LHCN-M2 (cell line): ENCODE measurements at places on chromosomes 3 and 15. TPM values are rescaled to one million over a fixed set of nuclear protein-coding genes. Genes with fewer than 3 reads are reported as not detected.

The HSPBAP1 gene
- total RNA-seq: 6.1 and 7.1 TPM in 2 replicates

The SEMA5B gene
- 0.06 TPM in 1 of 2 replicates, not detected in the other for total RNA-seq

The LRRC31 gene
- not detected in 2 replicates for total RNA-seq

The RASL12 gene
- not detected in 2 replicates for total RNA-seq

The LYZL4 gene
- total RNA-seq: not detected in 2 replicates

The DUOXA2 gene
- total RNA-seq: not detected in 2 replicates

- DNase-seq: no peak
Observed at GRCh38 chr3:168617658-168618057, 521.9 kb upstream of the GOLIM4 start.

DNA sequence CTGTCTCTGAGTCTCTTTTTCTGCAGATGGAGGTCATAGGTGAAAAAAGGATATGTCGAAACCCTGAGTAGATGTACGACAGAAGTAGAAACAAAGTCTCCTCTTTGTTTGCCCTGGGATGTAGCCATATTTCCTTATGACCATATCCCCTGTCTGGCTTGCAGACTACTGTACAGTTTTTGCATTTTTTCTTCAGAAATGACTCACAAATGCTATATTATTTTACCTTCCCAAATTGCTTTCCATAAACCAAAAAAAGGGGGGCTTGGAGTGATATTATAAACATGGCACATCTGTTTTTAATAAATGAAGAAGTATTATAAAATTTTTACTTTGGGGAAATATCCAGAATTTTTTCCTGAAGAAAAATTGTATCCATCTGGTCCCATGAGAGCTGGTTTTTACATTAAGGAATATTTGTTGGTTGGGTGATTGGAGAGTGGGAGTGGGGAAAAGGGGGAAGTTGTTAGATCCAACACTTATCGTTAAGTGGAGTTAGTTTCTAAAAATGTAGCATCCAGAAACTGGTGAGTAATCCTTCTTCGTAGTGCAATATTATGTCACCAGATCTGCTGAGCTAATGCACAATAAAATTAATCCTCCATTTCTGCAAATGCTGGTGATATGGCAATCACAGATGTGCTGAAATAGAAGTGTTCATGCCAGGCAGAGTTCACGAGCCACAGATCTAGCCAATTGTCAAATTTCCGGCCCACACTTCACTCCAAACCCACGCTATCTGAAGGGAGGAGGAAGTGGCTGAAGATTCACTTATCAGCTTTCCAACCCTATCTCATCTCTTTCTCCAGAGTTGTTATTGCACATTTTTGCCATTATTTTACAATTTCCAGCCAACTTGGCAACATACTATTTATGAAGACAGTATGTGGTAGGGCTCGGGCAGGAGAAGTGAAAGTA is 313.6 kb upstream of the ATP11B start:
- no peak for DNase-seq

- DNase-seq: no peak
Observed at GRCh38 chr3:13162549-13163320, 89.5 kb upstream of the IQSEC1 start.

- DNase-seq: no peak
Observed at GRCh38 chr15:42880121-42880520, 40.5 kb downstream of the TTBK2 start.

DNA sequence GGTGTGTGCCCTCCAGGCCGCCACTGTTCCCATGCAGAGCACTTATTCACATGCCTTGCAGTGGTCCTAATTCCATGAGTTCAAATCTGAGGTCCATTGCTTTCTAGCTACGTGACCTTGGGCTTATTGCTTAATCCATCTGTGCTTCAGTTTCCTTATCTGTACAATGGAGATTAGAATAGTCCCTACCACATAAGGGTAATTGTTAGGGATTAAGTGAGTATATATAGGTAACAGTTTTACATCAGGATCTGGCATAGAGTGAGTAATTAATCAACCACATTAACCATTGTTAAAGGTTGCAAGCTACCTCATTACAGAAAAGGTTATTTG is 7.6 kb downstream of the CPN2 start:
- no peak for DNase-seq

DNA sequence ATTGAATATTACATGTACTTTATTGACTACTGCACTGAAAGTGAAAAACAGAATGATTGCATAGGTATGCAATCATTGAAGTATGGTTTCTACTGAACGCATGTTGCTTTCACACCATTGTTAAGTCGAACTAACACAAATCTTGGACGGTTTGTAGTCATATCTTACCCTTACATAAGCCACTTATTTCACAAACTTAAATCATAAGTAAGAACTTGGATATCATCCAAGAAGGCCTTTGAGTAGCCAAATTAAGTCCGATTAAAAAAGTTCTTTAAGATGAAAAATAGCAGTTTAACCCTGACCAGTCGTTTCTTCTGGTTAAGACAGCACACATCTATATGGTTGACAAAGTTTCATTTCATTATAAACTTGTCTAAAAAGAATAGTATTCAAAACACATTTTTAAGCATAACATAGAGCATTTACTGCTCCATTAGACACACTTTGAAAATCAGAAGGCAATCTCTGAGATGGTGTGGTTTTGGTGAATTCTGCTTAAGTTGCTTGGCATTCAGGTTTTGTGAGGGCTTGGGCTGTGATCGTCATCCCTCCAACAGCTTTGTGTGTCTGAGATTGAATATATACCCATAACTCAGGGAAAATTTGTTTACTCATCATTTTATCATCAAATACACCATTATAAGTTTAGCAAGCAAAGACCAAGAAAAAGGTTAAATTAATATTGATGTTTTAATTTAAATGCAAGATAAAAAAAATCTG is 92.2 kb downstream of the NFKBIZ start:
- DNase-seq: peak; percentile 73

GRCh38 chr15:93028111-93028631 is 60.8 kb downstream of the RGMA start:
- DNase-seq: no peak

DNA sequence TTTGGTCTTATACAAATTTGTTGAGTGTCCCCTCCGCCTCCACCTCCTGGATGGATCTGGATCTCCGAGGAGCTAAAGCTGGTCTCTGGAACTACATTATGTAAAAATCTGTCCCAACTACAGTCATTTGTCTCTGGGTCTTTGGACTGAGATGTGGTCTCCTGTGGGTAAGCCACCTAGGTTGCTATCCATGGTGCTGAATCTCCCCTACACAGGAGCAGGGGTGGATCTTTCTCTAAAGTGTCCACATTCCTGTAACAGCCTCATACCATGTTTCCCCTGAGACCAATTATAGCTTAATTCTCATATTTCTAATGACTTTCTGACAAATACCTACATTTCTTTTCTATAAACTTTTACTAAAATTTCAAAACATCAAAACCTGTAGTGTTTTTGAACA is 625.8 kb downstream of the TAFA4 start:
- DNase-seq: no peak

GRCh38 chr15:68439506-68439905 is 7.5 kb upstream of the ITGA11 start:
- DNase-seq: no peak

- no peak for DNase-seq
Observed at GRCh38 chr15:76939715-76940114, 8.2 kb downstream of the RCN2 start.

- DNase-seq: no peak
Observed at GRCh38 chr3:43692971-43693370, 2.2 kb downstream of the ABHD5 start.

DNA sequence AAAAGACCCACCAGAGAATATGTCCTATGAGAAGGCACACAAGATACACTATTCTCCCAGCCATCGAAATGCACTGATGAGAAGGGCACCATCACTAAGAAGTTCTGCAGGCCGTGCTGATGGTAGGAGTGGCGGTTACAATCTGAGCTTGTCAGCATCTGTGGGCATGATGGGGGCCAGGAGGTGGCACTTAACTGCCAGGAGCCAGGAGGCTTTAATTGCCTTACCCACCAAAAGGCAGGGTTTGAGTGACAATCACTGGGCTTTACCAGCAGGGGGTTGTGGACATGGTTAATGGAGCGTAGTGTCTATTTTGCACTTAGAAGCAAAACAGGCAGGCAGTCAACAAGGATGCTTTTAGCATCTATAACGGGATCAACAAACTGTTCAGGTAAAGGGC is 16.0 kb upstream of the SQOR start:
- DNase-seq: no peak
